Anterior cingulate cortex (tissue), 58 donors: ENCODE measurements at places on chromosomes 1 and 21.

GRCh38 chr1:173038875-173039554, 11.7 kb downstream of the TNFSF18 start:
- DNase-seq: no peak

GRCh38 chr1:161473348-161473747, 31.9 kb upstream of the FCGR2A start:
- no peak for DNase-seq

GRCh38 chr1:5798151-5798730, 194.0 kb downstream of the NPHP4 start:
- no peak for DNase-seq

GRCh38 chr1:87833166-87833565, 504.5 kb downstream of the LMO4 start:
- no peak for DNase-seq

- no peak for DNase-seq
These were observed 216.3 kb upstream of the NR5A2 start for GRCh38 chr1:199811163-199811562.

GRCh38 chr1:18970762-18971161, 14.3 kb upstream of the IFFO2 start:
- DNase-seq: no peak

DNA sequence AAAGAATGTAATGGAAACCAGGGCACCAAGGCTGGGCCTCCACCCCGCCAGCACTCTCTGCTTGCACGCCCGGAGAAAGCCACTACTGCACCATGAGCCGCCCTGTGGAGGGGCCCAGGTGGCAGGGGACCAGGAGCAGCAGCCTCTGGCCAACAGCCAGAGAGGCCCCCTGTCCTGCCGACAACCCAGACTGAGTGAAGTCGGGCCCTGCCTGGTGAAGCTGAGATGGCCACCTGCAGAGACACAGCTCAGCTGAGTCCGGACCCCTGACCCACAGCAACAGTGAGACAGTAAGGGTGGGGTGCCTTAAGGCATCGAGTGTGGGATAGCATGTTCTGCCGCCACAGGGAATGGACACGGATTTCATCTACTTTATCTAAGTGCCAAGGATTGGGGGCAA, 28.9 kb downstream of the WDR4 start:
- no peak for DNase-seq

- DNase-seq: no peak
These were observed 256.8 kb downstream of the TOMM20 start for GRCh38 chr1:234871710-234872271.

GRCh38 chr1:229689273-229689672, 63.2 kb downstream of the URB2 start:
- no peak for DNase-seq

GRCh38 chr1:47317841-47318240, 3.9 kb upstream of the STIL start:
- no peak for DNase-seq

GRCh38 chr1:156652992-156653355, 11.1 kb downstream of the BCAN start:
- DNase-seq: no peak

GRCh38 chr1:228393268-228393701, 13.3 kb downstream of the TRIM11 start:
- DNase-seq: peak; percentile 7

GRCh38 chr1:246591047-246591446, 24.8 kb downstream of the CNST start:
- no peak for DNase-seq

GRCh38 chr1:108969346-108969745, 6.1 kb upstream of the CLCC1 start:
- DNase-seq: no peak

DNA sequence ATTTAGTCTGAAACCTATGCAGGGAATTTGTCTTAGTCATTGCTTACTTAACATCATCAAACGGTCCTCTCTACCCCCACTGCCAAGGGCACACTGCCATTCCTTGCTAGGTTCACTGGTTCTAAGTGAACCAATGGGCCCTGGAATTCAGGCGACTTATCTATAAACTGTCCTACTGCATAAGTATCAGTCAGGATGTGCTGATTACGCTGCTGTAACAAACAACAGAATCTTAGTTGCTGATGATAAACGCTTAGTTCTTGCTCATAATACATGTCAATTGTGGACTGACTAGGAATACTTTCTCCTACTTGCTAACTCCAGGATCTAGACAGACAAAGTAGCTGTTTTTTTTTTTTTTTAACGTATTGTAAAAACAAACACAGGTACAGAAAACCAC, 136.1 kb downstream of the PRDM2 start:
- DNase-seq: no peak

GRCh38 chr21:45393833-45394638, 10.9 kb upstream of the COL18A1 start:
- DNase-seq: no peak

DNA sequence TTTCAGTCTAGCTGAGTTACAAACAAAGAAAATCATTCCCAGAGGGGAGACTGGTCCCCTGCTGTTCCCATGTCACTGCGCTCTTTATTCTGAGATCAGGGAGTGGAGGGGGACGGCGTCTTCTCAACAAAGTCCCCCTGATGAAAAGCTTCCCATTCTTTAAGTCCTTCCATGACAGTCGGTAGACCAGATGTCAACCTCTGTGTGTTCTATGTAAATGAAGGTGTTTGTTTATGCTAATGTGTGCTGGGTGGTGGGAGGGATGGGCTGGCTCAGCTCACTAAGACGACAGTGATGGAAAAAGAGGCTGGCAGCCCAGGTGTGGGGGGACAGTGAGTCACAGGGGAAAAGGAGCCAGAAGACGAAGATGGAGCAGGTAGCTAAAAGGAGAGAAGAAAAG, 148.2 kb upstream of the KLHDC7A start:
- DNase-seq: no peak

- no peak for DNase-seq
These were observed 186.0 kb upstream of the PTGFR start for GRCh38 chr1:78304761-78305160.

DNA sequence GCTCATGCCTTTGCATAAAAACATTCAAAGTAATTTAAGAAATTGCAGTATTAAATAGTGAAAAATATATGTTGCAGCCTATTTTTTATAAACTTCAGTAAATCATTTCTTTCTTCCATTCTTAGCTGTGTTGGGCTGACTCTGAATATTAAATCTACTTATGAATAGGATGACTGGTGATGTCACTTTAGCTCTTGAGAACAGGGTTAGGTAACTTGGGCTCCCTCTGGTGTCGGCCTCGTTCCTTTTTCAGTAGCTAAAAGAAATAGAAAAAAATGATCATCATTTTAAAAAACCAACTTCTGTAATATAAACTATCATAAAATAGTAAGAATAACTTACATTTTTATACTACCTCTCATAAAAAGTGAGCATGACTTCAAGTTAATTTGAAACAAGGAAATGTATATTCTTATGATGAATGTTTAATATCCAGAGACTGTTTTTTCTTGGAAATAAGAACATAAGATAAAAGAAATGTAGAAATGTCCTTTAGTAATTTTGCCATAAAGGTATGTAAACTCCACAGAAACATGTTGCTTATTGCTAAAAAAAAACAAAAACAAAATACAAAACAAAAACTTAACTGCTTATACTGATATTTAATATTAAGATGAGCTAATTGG, 26.8 kb upstream of the NCAM2 start:
- peak; percentile 52 for DNase-seq
